ENCODE measurements at places on chromosomes 7 and 10. TPM values are rescaled to one million over a fixed set of nuclear protein-coding genes. Genes with fewer than 3 reads are reported as not detected.

GRCh38 chr10:29346296-29347001 lies 57.6 kb downstream of the LYZL1 start:
- no peak for DNase-seq

DNA sequence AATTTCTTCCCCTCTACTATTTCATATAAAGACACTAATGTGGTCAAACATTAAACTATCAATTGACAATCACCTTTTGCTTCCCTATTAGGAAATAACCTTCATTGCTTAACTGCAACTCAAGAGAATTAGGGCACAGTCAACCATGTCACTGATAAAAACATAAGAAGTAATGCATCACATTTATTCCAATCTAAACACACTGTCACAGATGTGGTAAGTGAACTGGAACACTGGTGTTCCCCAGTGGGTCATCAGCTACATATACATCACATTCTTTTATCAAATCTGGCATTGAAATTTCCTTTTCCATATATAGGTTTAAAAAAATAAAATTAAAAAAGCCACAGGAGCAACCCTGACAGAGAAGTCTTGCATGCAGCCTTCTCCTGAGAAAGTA lies 3.7 kb downstream of the TRIL start:
- DNase-seq: no peak

GRCh38 chr10:51233337-51234100 lies 159.2 kb downstream of the PRKG1 start:
- DNase-seq: no peak

The VOPP1 gene
- total RNA-seq: 38.9 TPM

The MMD2 gene
- not detected for total RNA-seq

The WNT16 gene
- total RNA-seq: not detected
